H9 (cell line): ENCODE measurements at places on chromosomes 11 and 22.

DNA sequence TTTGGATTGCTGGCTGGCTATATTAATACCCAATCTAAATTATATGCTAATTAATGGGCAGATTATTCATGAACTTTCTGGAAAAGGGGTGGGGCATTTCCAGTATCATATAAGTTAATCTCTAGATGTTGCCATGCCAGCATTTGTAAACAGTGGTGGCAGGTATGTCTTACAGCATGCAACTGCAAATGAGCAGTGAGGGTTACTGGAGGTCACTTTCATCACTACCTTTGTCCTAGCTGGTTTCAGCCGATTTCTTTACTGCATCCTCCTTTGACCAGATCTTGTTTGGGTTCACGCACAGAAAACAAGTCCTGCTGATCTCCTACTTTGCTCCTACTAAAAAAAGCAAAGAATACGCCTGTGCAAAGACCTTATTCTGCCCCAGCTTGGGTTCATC, 89.1 kb upstream of the USP47 start:
- no peak for DNase-seq

- no peak for DNase-seq
Measured at GRCh38 chr11:119754199-119754598, 25.2 kb upstream of the NECTIN1 start.

GRCh38 chr11:32433101-32433913, 2.0 kb downstream of the WT1 start:
- no peak for DNase-seq

- DNase-seq = peak; percentile 63
Measured at GRCh38 chr22:29734838-29735237, 15.0 kb downstream of the CABP7 start.

- DNase-seq = peak; percentile 42
Measured at GRCh38 chr22:44023404-44024287, 456 bp upstream of the PARVB start.

- DNase-seq = no peak
Measured at GRCh38 chr22:24465566-24465965, 29.6 kb upstream of the UPB1 start.

- DNase-seq = no peak
Measured at GRCh38 chr11:34823197-34823596, 93.0 kb downstream of the APIP start.

DNA sequence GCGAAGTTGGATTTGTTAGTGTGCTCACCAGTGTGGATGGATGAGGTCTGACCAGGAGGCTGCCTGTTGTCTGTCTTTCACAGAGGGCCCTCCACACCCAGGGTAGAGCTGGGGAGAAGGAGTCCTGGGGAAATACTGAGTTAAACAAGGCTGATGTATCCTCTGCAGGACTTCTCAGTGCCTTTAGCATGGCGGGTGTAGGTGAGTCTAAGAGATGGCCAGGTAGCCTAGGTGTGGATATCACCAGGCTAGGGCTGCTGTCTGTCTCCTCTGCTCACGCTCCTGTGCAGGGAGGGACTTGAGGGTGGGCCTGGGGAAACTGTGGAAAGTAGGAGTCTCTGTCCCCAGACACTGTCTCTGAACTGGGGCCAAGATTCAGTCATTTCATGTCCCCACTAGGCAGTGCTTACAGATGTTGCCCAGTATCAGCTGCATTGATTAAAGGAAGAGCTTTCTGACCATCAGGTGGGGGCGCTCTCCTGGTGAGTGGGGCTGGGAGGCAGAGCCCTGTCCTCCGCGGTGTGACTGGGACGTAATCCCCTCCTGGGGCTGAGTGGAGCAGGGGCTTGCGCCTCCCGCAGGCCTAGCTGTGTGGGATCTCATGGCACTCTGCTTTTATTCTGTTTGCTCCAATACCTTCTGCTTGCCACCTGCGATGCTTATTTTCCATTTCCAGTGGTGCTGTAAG, 35.5 kb upstream of the CCDC188 start:
- peak; percentile 87 for DNase-seq

- DNase-seq = no peak
Measured at GRCh38 chr11:63683133-63683991, 2.1 kb downstream of the RTN3 start.

- DNase-seq = peak; percentile 39
Measured at GRCh38 chr22:50060441-50061140, 2.5 kb upstream of the TTLL8 start.

DNA sequence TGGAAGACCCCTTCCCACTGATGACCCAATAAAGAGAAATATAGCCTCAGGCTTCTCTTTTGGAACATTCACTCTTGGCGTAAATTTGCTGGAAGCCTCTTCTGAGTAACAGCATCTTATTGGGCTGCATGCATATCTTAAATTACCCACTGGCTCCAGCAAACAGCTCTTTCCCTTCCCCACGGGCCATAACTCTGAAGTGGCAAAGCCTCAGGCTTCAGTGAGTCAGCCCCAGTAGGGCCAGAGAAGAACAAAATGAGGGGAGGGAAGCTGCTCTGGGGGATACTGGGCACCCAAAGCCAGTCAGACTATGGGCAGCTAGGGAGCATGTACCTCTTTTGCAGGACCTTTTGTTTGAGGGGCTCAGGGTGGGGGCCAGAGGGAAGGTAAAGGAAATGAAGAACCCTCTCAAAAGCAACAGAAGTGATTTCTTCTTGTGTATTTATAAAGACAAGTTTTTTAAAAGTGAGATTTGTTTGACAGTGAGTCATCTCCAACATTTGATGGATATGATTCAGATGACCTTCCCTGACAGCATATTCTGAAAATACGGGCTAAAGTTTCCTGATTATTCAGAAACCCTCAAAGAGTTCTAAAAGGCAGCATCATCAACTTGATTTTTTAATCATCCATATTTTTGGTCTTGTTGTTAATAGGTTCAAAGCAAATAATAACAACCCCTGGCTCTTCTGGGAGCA, 203.4 kb downstream of the KIF18A start:
- no peak for DNase-seq

- peak; percentile 82 for DNase-seq
Measured at GRCh38 chr11:73184953-73185671, 33.0 kb upstream of the P2RY2 start.

DNA sequence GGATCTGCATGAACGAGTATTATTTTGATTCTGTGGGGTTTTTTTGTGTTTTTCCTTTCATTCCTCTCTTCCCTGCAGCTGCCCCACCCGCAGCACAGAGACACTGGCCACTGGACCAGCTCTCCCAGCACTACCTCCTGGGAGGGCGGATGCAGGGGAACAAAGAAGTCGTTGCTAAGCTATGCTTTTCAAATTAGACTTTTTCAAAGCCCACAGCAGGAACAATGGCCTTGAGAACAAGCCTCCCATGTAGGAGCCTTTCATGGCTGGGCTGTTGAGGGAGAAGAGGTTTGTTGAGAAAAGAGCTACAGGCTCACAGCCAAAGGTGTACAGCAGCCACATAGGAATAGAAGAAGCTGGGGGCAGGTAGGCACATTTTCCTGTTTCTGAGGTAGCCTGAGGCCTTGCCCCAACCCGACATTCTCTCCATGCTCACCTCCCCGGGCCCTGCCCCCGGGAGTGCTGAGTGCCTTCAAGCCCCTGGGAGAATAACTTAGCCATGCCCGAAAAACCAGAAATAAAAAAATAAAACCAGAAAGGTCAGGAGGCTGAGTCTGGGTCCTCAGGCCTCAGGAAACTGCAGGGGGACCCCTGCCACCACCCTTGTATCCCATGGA, 20.5 kb upstream of the SYT12 start:
- DNase-seq = peak; percentile 75

DNA sequence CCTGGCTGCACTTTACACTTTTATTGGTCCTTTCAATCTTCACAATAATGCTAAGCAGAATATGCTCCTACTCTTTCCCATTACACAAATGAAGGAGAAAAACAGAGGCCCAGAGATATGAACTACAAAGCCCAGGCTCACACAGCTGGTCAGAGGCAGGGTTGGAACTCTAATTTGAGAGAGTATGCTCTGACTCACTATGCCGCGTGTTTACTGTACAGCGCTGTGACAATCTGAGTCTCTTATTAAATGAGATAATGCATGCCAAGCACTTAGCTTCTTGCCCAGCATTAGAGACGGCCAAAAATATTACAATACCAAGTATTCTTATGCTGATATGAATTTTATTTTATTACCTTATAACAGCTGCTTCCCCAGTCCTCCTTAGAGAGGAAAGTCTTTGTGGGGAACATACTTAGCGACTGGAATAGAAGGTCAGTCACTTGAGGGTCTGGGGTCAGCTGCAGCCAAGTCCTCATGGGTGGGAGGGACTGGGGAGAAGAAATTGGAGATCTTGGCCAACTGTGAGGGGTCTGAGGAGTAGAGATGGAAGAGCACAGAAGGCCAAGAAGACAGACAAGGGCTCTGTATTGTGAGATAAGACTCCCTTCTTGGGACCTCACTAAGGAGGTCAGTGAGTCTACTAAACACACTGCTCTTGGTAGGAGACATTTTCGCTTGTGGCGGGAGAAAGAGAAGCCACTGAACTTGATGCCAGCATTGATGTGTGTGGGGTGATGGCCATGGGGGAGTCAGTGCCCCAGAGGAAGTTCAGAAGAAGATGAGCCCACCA, 150.8 kb upstream of the TIMP3 start:
- no peak for DNase-seq

DNA sequence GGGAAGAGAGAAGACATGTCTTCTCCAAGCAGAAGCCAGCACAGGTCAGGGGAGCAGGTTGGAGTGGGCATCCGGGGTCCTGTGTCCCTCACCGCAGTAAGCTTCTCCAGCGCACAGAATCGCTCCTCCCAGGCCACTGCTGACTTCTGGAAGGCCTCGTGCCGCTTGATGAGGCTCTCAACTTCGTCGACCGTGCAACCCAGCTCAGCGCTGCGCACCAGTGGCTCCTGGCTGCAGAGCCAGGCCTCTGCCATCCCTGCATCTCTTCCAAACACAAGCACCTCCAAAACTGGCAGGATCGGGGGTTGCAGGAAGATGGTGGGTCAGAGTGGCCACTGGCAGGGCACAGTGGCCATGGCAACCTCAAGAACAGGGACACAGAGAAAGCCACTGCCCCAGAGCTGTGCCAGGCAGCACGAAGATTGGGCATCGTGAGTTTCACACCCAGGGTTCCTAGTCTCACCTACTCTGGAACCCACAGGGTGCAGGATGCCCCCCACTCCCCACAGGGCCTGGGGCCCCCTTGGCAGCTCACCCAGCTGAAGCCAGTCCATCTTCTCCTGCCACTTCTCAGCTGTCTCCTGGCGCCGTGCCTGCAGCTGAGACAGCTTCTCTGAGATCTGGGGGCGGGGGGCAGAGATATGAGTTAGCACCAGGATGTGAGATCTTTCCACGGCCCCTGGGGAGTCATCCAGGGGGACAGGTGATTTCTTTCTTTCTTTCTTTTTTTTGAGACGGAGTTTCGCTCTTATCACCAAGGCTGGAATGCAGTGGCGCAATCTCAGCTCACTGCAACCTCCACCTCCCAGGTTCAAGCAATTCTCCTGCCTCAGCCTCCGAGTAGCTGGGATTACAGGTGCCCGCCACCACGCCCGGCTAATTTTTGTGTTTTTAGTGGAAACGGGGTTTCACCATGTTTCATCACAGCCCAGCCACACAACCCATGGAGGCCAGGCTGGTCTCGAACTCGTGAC, 11.2 kb upstream of the RBM4B start:
- DNase-seq = no peak

DNA sequence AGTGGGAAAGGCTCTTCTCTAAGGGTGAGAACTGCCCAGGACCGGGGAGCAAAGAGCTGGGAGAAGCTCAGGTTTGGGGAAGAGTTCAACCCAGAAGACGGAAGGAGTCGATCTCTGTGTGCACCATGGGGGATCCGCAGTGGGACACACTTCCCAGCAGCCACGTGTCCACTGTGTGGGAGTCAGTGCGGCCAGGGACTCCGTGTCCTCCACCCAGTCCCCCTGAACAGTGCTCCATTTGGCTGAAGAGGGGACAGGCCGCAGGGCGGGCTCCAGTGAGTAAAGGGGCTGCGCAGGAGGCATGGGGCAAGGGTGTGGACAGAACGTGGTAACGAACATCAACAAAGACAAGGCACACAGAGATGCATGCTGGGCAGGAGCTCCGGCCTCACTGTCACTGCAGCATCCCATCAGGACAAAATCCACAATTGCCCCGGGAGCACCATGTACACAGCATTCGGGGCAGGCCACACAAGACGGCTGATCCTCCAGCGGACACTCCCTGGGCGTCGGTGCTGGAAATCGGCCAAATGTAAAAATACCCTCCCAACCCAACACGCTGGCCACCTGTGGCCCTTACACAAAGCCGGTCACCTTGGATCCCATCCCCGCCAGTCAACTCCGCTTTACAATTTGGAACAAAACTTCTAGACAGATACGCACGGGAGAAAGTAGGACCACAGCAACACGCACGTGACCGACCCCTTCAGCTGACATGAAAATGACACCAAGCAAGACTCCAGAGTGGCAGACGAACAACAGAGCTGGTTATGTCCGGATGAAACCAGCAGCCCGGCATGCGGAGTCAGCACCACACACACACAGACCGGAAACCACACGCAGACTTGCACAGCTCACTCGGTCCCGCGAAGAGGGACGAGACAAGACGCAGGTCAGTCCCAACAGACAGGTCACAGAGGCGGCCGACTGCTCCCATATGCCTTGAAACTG, 366.8 kb downstream of the SHANK2 start:
- DNase-seq = no peak

DNA sequence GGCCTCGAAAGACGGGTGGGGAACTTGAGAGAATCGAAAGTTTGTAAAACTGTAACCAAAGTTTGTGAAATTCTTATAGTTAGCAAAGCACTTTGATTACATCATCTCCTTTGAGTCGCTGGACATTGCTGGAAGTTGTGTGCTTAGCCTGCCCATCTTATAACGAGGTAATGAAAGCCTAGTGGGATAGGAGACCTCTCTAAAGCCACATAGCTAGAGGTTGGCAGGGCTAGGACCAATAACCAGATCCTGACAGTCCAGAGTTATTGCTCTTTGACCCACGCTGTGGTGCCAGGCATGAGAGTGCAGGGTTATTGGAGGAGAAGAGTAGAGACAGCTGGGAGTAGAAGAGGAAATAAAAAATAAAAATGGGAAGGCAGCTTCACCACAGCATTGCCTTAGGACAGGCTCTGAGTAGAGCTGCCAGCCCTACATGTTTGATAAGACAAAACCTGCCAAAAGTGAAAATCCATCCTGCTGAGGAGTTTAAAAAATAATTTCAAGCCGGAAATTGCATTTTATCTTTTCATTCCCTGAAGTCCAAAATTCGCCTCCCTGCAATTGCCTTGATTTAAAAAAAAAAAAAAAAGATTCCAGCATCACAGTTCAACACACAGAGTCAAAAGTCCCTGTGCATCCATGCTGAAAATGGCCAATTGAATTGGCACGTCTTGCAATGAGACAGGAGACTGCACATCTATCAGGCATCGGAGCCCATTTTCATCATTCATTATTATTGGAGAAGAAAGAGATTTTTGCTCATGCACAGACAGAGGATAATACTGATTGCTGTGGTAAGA, 225.5 kb upstream of the POU2AF2 start:
- DNase-seq = no peak

- peak; percentile 60 for DNase-seq
Measured at GRCh38 chr11:17354601-17354991, 3.0 kb downstream of the NCR3LG1 start.

DNA sequence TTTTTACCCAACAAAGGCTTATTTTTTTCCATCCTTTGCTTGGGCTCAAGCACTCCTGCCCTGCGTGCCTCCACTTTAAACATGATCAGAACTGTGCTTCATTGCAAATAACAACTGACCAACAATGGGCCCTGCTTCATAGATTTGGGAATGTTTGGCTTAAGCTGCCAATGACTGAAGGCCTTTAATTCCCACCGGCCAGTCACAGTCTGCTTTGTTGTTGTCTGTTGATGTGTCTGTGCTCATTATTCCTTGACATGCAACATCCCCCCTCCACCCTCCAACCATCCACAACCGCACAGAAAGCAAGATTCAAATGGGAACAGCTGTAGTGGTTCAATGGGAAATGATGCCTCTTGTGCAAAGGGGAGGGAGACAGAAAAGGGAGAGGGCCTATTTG, 23.0 kb downstream of the PAX6 start:
- no peak for DNase-seq

- no peak for DNase-seq
Measured at GRCh38 chr22:25645266-25645665, 80.8 kb downstream of the GRK3 start.
